Epithelial cell of proximal tubule (primary cell): ENCODE measurements at places on chromosomes 1 and 21.

DNA sequence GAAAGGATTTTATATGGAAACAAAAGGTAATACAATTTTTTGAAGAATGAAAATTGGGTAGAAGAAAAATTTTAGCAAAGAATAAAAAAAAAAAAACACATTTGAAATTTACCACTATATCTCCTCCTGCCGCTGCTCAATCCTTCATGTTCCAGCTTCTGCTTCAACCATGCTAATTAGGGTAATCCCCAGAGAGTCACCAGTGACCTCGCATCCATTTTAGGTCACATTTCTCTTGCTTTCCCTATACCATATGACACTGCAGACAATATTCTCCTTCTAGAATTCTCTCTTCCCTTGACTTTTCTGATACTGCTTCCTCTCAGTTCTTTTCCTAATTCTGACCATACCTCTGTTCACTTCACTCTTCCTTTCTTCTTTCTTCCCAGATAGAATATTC is 237.1 kb downstream of the USH2A start:
- DNase-seq: no peak

DNA sequence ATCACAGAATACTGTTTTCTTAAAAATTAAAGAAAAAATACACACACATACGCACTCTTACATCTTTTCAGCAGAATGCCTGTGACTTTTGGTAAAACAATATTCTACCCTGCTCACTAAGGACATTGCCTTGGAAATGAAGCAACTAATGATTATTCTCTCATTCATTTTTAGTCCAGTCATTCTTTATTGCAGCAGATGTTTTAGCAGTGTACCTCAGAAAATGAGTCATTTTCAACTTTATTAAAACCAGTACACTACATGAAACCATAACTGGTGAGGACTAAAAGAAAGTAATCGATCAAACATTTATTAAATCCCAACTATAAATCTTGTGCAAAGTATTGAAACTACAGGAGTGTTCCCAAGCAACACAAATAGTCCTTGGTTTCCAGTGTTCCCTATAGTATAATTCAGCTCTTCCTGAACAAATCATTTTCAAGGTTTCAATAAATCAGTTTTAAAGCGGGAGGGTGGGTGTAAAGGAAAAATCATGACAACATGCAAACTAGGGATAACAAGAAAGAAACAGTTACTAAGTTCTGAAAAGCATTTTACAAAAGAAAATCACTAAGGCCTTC is 114.2 kb downstream of the ADGRL4 start:
- no peak for DNase-seq

DNA sequence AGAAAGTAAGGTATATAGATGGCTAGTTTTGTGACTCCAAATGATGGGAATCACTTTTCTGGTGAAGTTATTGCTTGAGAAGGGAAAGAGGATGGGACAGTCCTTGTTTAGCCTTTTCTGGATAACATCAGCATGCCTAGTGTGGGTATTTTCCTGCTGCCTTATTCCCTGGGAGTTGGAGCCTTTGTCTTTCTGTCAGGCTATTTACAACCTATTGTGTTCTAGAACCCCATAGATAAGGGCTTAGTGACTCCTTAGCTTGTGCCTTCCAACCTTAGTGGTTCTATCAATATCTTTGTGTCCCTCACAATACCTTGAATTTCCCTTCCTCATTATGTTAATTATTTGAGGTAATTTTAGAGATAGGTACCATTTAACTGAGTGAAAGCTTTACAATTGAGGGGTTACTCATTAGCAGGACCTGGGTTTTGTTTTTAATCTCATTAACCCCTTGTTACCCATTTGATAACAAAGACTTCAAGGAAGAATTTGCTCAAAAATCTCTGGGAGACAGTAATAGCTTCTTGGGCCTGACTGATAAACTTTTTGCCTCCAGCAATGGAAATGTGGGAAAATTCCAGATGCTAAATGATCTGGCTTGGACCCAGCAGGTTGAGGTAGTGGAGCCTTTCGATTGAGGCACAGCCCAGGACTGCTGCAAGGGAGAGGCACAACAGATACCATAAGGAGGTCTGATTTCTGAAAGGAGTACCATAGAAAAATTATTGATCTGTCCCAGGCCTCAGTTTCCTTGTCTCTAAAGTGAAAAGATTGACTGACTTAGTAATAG is 49.0 kb downstream of the CACHD1 start:
- DNase-seq: no peak

DNA sequence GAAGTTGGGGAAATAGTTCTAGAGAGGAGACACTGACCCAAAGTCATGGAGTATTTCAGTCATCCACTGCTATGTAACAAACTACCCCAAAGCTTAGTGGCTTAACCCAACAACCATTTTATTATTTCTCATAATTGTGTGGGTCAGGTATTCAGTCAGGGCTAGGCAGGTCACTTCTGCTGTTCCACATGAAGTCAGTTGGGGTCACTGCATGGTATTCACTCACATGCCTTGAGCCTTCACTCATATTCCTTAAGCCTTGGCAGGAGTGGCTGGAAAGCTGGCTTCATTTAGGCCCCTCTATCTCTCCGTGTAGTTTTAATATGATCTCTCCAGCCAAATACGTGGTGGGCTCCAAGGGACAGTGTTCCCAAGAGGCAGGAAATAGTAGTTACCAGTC is 17.5 kb upstream of the RNF11 start:
- DNase-seq: no peak
